ENCODE measurements at places on chromosomes 7 and 10.

DNA sequence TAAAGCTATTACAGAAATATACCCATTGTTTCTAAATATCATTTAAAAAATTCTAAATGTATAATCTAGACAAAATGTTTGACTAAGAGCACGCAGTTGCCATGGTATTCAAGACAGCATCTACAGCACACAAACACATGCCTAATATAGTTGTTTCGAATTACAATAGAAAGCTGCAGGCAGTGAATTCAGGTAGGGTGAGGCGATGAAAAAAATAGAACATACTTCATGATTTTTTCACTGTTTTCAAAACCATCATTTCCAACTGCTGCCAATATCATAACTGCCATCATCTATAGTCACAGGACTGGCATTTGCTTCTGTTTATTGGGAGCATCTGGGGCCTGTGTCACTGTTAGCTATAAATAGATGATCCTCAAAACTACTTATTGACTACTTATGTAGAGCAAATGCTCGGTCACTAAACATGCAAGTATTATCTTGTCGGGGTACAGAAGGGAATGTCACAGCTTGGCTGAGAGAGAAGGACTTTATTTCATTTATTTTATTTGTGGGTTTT lies 34.4 kb upstream of the OTUD1 start:
- DNase-seq: no peak

- no peak for DNase-seq
Measured at GRCh38 chr7:51021906-51022570, 239.3 kb upstream of the GRB10 start.

DNA sequence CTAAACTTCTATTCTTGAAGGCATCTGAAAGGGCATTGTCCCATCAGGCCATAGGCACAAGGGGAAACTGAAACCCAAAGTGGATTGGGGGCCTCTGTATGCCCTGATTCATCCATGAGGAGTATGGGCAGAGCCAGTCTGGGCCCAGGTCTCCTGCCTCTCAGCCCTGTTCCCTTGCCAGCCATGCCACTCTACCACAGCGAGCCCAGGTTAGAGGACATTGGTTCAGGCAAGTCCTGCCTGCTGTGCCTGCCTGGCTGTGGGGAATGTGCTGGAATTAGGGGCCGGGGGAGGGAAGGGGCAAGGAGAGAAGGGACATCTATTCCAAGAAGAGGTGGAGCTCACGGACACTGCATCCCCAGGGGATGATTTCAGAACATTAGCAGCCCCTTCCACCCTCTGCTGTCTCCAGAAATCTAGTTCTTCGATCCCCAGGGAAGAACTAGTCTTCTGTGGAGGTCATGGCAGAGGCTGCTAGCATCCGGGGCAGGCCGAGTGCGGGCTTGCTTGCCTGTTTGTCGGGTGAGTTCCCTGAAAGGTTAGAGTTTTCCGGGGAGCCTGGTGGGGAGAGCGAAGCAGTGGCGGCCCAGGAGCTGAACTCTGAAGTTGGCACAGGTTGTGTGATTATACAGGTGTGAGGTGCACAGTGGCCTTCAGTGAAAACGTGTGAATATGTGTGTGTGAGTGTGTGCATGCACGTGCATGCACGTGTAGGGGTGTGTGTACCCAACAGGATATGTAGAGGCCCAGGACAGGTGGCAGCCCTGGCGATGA lies 37.8 kb downstream of the TBATA start:
- no peak for DNase-seq

- DNase-seq: no peak
Measured at GRCh38 chr10:34217524-34217923, 597.6 kb downstream of the PARD3 start.

GRCh38 chr10:104923501-104923900 lies 282.4 kb downstream of the SORCS3 start:
- no peak for DNase-seq

GRCh38 chr7:82507976-82508677 lies 64.5 kb upstream of the CACNA2D1 start:
- DNase-seq: no peak

- DNase-seq: no peak
Measured at GRCh38 chr7:35604595-35604994, 90.3 kb downstream of the HERPUD2 start.

- DNase-seq: no peak
Measured at GRCh38 chr10:104937567-104937966, 296.5 kb downstream of the SORCS3 start.

GRCh38 chr7:22094413-22095342 lies 149.0 kb upstream of the CDCA7L start:
- no peak for DNase-seq
